ENCODE measurements at places on chromosomes 5 and 9.

DNA sequence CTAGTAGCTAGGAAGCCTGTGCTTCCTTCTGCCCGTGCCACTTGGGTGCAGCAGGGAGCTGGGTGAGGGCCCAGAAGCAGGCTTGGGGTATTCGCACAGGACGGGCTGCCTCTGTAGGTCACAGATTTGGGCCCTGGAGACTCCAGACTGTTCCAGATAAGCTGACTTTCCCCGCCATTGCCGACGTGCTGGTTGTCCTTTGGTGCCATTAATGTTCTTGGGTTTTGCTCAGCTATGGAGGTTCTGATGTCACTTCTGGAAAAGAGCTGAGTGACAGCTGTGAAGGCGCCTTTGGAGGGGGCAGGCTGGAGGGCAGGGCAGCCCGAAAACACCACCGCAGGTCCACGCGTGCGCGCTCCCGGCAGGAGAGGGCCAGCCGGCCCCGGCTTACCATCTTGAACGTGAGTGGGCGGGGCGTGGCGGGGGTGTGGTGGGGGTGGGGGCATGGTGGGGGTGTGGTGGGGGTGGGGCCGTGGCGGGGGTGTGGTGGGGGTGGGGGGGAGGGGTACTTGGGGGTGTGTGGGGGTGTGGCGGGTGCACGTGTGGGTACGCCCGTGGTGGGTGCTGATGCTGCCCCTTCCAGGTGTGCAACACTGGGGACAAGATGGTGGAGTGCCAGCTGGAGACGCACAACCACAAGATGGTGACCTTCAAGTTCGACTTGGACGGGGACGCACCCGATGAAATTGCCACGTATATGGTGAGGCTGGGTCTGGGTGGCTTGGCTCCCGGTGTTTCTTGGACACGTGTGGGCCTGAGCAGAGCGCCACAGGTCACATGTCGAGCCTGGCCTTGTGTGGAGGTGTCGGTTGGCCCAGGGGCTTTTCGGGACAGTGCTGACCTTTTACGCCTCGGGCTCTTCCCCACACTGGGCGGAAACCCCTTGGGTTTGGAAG lies 79.6 kb downstream of the WNK2 start:
- DNase-seq: no peak

DNA sequence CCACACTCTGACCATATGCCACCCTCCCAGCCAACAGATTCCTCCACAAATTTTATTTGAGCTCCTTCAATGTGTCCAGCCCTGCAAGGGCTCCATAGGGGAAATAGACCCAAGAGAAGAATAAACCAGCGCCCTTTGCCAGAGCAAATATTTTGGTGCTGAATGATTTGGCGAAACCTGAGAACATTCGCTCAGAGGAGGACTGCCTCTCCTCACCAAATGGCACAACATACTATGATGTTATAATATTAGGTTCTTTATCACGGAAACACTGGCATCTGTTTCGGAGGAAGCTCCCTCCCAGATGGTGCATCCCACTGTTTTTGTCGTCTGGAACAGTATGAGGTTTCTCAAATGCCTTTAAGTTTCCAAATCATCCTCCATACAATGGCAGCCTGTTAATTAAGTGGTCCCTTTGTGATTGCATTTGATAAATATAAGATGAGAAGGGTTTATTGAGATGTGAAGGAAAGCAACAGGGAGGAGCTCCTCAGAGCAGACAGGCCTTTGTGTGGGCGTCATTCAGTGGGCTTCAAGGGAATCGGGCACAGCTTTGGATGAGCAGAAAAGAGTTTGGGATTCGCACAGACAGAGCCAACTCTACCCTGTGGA lies 139.1 kb upstream of the ADRA1B start:
- DNase-seq: no peak

DNA sequence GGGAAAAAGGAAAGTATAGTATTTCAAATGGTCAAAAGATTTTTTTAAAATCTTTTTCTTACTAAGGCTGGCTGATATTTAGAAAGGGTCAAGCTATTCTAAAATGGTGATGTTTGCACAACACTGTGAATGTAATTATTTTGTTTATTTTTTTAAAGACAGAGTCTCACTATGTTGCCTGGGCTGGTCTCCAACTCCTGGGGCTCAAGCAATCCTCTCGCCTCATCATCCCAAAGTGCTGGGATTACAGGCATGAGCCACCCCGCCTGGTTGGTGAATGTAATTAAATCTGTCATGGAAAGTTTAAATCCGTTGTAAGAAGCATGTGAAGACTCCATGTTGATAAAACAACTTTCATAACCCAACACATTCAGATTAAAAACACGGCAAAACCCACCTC lies 2.6 kb downstream of the UBTD2 start:
- no peak for DNase-seq

- DNase-seq: no peak
Measured at GRCh38 chr5:112738191-112738560, 491 bp downstream of the APC start.

- no peak for DNase-seq
Measured at GRCh38 chr5:122056913-122057312, 21.1 kb downstream of the LOX start.

DNA sequence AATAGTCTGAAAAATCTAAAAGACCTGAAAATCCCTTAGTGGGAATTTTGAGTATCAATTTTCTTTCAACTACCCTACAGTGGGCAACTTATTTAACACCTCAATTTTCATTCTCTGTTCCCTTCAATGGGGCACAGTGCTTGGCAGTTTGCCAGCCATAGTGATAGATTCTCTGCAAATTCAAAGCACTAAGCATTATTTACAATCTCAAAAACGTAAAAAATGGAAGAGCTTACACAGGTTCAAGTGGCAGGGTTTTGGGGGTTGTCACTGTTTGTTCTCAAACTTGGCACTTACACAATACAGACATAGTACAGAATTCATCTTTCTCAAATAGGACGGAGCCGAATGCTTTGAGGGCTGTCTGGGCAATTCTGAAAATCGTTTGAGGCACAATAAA lies 515.0 kb downstream of the EFNA5 start:
- DNase-seq: no peak

DNA sequence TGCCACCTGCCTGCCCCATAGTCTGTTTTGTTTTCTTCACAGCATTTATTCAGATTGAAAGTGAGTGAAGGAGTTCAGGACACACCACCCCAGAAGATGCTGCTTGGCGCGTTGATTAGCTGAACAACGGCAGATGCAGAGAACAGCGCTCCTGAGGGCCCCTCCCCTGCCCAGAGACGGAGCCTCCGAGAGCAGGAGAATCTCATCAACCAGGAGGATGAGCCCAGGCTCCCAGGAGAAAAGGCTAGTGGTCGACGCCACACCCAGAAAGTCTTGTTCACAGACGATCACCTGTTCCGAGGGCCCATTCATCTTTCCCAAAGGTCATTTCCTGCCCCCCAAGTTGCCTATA lies 180.4 kb upstream of the PPP1R26 start:
- no peak for DNase-seq

GRCh38 chr9:127418037-127418471 lies 6.1 kb upstream of the ZNF79 start:
- DNase-seq: no peak

DNA sequence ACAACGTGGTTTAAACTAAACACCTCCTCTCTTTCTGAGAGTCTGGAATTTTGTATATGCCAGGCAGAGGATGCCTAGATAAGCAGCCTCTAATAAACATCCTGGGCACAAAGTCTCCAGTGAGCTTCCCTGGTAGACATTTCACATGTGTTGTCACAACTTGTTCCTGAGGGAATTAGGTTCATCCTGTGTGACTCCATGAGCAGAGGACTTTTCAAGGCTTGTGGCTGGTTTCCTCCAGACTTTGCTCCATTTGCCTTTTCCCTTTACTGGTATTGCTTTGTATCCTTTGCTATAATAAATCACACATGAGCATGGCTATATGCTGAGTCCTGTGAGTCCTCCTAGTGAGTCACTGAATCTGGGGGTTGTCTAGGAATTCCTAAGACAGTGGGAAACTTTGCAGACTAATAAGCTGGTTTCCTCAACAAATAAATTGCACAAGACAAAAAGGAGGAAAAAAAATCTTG lies 77.4 kb downstream of the NR2F1-AS1 start:
- DNase-seq: no peak

- no peak for DNase-seq
Measured at GRCh38 chr5:6715758-6716628, 2.8 kb downstream of the TENT4A start.

DNA sequence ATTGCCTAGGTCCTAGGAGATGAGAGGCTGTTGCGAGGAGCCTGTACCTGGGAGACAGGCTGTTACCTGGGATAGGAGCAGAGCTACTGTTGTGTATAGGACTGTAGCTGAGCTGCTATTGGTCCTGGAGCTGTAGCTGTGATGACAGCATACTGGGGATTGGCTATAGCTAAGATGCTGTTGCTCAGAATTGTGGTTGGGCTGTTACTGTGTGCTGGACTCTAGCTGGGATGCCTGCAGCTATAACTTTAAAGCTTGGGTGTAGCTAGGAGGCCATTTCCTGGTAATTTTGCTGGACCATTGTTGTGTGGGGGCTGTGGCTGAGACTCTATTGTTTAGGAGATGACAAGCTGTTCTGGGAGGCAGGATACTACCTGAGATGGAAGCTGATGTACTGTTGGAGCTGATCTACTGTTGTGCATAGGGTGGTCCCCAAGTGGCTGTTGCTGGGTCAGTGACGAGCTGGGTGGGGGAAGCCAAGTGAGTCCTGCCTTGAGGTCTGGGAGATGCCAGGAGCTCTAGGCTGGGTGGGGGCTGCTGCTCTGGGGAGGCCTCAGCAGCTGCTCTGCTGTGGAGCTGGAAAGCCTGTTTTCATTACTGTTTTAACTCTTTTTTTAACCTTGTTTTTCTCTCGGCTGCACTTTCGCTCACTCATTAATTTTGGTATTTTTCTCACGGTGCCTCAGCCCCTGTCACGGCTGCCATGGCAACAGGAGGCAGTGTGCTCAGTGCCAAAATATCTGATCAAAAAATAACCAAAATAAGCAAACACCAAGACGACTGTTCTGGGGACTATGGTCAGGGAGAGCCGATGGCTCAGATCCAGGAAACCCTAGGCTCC lies 3.0 kb upstream of the PCDH1 start:
- no peak for DNase-seq

DNA sequence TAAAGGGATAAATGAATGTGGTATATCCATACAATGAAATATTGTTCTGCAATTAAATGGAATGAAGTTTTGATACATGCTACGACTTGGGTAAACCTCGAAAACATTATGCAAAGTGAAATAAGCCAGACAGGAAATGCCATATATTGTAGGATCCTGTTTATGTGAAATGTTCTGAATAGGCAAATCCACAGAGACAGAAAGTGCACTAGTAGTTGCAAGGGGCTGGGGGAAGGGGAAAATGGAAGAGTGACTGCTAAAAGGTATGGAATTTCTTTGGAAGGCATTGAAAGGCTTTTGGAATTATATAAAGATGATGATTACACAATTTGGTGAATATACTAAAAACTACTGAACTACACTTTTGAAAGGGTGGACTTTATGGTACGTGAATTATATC lies 97.0 kb downstream of the FOXD1 start:
- DNase-seq: no peak

- no peak for DNase-seq
Measured at GRCh38 chr9:97809666-97810344, 43.2 kb upstream of the FOXE1 start.

- DNase-seq: no peak
Measured at GRCh38 chr9:68710111-68710471, 5.1 kb downstream of the PIP5K1B start.

- DNase-seq: no peak
Measured at GRCh38 chr5:68748101-68748500, 345.7 kb upstream of the SLC30A5 start.

GRCh38 chr5:16542236-16542635 lies 74.6 kb downstream of the RETREG1 start:
- DNase-seq: no peak

DNA sequence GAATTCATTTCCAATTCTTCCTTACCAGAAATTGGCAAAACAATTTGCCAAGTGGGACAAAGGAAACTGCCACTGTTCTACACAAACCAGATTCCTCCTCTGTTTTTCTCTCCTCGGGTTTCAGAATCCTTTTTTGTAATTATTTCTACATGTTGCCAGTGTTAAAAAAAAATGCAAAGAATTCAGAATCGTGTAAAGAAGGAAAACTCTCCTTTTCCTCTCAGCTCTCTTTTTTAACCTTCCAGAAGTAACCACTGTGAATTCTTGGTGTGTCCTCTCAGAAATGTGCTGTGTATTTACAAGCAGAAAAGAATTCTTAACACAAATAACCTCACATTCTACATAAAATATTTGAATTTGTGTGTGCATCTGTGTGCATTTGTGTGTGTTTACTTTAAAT lies 224.6 kb downstream of the DRD1 start:
- no peak for DNase-seq

DNA sequence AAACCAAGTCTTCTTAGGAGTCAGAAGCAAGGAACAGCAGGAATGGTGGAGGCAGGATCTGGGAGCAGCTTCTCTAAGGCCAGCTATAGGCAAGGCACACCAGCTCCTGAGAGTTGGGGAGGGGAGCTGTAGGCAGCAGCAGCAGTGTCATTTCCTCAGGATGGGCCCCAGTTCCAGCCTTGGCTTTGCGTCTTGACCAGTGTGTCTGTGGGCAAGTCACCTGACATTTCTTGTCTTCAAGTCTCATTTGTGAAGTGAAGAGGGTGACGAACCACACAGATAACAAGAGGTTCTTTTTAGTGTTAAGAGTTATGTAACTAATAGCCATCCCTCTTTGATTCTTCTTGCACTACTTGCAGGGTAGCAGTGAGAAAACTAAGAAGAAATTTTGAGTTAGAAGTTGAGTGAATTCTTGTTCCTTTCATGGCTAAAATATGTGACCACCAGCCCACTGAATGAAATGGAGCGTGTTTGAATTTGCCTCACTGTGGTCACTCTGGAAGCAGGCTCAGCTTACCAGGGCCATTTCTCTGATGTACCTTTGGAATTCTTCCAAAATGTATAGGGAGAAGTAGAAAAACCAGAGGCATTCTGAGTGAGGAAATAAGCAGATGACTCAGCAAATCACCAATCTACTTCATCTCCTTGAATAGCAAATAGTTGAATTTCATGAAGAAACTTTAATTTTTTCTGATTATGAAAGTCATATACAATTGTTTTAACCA lies 42.4 kb downstream of the RHOBTB3 start:
- no peak for DNase-seq

GRCh38 chr9:31119890-31120454 lies 1264.5 kb upstream of the ACO1 start:
- DNase-seq: no peak

DNA sequence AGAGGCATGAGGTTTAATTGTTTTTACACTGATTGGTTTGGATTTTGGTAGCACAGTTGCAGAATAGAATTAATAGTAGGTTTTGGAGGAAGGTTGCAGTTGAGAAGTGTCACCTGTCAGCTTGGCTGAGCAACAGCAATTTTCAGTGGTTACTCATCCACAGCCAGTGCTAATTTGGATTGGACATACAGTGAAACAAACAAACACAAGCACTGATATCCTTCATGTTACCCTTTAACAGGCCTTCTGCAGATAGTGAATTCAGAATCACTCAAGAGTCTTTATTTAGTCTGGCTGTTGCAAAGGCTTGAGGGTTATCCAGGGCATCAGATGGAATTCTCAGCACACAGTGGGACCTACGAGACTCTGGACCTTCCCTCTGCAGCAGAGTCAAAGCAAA lies 31.8 kb upstream of the POU4F3 start:
- DNase-seq: no peak

DNA sequence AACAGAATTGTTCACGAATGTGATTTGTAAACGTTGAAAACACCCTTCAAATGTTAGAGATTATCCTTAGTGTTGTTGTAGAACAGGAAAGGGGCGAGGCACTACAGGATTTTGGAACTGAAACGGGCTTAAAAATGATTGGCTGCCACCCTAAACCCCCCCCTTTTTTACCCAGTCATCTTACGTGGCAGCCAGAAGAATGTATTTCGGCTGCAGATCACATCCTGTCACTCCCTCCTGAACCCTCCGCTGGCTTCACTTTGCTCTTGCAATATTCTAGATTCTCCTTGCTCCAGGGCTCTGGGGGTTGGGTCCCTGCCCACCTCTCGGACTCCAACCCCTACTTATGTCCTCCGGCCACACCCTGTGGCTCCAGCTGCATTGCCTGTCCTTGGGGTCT lies 13.9 kb upstream of the UNC5A start:
- no peak for DNase-seq
